ENCODE measurements at places on chromosomes 2 and 18. TPM values are rescaled to one million over a fixed set of nuclear protein-coding genes. Genes with fewer than 3 reads are reported as not detected.
A peak's percentile ranks its signal among the peaks of the same experiment; 100 is the strongest.

GRCh38 chr18:41391616-41392595 is 563.1 kb upstream of the PIK3C3 start:
- no peaks in the 10 kb centered on the region for H3K27me3 ChIP-seq
- no peak overlapping the region for H3K4me3 ChIP-seq
- no peaks in the 10 kb centered on the region for H3K4me1 ChIP-seq
- H3K27ac ChIP-seq: no peak overlapping the region
- H3K36me3 ChIP-seq: no peaks in the 10 kb centered on the region
- peak; percentile 45 for DNase-seq

- H3K27me3 ChIP-seq: no peaks in the 10 kb centered on the region
- no peaks in the 10 kb centered on the region for H3K4me1 ChIP-seq
- H3K4me3 ChIP-seq: no peak overlapping the region
- no peak overlapping the region for H3K27ac ChIP-seq
- no peak for DNase-seq
These were observed 725.1 kb upstream of the CDH7 start for GRCh38 chr18:65025756-65026155.

GRCh38 chr2:88195246-88195645 is 25.1 kb downstream of the THNSL2 start:
- no peak for DNase-seq
- no peak overlapping the region for H3K4me3 ChIP-seq
- H3K36me3 ChIP-seq: no peaks in the 10 kb centered on the region

DNA sequence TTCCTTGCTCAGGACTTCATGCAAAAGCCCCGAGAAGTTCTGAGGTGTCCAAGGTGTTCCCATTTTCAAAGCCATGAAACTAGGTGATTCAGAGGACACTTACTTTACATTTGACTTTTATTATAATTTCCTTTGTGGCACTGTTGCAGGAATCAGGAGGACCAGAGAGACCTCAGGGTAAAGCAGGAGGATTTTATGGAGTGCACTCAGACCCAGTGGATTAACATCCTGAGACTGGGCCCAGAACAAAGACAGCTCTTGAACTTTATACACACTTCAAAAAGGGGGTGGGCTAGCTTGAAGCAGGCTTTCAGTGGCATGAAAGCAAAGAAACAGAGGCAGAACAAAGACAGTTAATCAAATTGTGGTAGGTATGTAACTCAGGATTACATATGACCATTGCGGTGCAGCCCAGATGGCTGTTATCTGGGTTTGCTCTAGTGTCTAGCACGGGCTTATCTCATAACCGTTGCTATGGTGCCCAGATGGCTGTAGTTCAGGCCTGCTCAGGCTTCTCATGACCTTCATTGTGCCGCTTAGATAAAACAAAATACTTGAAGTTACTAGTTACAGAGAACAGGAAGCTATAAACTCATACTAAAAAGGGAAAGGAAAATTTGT is 39.4 kb downstream of the TMEM182 start:
- no peak overlapping the region for H3K27ac ChIP-seq
- no peaks in the 10 kb centered on the region for H3K36me3 ChIP-seq
- DNase-seq: no peak
- no peaks in the 10 kb centered on the region for H3K27me3 ChIP-seq
- H3K4me3 ChIP-seq: no peak overlapping the region
- H3K4me1 ChIP-seq: no peaks in the 10 kb centered on the region

DNA sequence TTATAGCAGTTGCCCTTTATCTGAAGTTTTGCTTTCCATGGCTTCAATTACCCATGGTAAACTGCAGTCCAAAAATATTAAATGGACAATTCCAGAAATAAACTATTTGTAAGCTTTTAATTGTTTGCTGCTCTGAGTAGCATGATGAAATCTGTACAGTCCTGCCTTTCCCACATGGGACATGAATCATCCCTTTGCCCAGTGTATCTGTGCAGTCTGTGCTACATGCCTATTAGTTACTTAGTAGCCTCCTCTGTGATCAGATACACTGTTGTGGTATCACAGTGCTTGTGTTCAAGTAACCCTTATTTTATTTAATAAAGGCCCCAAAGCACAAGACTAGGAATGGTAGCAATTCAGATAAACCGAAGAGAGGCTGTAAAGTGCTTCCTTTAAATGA is 810.6 kb upstream of the PIK3C3 start:
- DNase-seq: no peak
- no peaks in the 10 kb centered on the region for H3K36me3 ChIP-seq
- H3K27me3 ChIP-seq: no peaks in the 10 kb centered on the region
- H3K27ac ChIP-seq: no peak overlapping the region

DNA sequence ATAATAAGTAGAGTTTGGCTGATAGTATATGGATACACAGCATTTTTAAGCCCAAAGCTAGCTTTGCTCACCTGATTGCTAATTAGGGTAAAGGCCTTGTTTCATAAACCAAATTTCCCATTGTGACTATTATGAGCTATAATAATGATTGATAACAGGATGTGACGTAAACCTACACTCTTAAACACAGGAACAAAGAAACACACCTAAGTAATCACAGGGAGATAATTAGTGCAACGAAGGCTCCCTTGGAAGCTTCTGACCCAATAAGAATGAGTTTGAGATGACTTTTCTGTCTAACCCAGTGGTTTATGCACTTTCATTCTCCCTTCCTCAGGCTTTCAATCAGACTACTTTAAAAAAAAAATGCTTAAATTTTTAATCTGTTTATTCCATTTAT is 683.2 kb downstream of the SATB2 start:
- no peak overlapping the region for H3K27ac ChIP-seq
- no peak overlapping the region for H3K4me3 ChIP-seq
- no peaks in the 10 kb centered on the region for H3K36me3 ChIP-seq
- H3K4me1 ChIP-seq: no peaks in the 10 kb centered on the region

GRCh38 chr2:99624677-99625076 is 134.9 kb upstream of the REV1 start:
- H3K4me1 ChIP-seq: no peaks in the 10 kb centered on the region
- DNase-seq: no peak
- no peak overlapping the region for H3K4me3 ChIP-seq
- H3K27ac ChIP-seq: no peak overlapping the region
- H3K36me3 ChIP-seq: no peaks in the 10 kb centered on the region

LOXHD1 gene
- total RNA-seq: 2.9 TPM

All from lower lobe of right lung (tissue), 2 donors.